ENCODE measurements at places on chromosomes 7 and 10.

DNA sequence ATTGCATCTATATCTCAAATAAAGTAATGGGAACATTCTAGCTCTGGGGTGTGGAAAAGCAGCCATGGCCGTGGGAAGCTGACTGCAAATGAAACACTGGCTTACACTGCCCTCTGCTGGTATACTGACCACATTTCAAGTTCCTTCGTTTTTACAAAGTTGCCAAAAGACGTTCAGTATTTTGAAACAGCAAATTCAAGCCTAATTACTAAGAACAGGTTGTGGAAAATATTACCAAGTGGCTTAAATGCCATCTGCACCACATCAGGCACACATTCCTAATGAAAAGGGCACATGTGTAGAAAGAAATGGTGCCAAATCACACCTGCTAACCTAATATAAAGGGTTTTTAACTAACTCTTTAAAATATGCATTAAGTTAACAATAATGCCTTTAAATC is 83.9 kb downstream of the JAZF1 start:
- DNase-seq, result peak; percentile 65

- no peak for DNase-seq
These were observed 223.6 kb downstream of the PHTF2 start for GRCh38 chr7:78022165-78022564.

DNA sequence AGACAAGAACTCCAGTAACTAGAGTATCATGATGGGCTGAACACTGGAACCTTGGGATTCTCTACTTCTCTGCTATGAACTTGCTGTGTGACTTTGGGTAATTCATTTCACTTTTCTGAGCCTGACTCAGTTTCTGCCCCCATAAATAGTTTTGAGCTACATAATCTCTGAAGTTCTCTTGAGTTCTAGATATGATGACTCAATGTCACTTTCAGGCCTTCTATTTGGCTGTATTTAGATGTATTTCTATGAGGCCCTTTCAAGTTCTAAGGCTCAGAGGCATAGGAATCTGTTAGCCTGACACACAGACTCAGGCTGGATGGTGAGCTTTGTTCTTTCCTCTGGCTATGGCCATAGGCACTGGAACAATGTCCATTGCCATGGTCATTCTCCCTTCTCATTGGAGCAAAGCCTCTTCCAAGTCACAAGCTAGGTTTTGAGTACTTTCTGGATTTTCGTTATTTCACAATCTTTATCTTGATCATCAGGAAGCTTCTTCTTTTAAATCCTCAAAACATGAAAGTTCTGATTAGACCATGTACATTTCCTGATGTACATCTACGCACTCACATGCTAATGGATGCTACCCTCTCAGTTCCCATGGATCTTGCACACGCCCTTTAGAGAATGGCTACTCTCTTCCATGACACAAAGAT is 101.6 kb downstream of the TES start:
- DNase-seq, result no peak

DNA sequence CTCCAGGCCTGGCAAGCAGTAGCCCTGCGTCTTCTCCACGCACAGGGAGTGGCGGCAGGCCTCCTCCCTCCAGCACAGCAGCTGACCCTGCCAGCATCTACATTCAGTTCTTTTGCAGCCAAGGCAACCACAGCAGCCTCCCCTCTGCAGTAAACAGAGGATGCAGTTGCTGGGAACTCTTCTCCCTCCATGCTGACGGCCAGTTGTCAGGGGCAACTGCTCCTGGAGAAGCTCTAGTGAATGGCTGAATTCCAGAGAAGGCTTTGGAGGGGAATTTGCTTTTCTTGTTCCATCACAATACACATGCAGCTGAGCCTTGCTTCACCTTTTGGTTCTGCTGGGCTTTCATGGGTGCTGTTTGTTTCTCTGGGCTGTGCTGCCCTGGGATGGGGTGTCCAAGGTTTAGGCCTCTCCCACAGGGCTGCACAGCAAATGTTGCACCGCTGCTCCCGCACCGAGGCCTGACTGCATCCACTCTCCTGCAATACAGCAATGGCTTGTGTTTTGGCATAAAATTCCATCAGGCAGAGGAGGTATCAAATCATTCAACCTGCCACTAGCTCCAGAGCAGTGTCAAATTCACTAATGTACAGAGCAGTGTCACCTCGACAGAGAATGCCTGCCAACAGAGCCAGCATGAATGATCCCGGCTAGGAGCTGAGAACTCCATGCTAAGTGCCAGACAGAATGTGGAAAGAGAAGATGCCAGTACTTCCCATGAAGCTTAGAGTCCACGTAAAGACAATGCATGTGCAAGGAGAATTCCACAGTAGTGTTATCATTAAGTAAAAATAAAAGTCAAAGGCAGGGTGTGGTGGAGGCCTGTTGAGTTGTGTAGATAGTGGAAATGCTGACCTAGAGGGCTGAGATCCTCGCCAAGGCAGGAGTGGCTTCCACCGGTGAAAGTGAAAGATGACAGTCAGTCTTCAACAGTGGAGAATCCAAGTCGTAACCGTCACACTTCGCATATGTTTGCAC is 399.6 kb downstream of the DPP6 start:
- DNase-seq, result no peak

DNA sequence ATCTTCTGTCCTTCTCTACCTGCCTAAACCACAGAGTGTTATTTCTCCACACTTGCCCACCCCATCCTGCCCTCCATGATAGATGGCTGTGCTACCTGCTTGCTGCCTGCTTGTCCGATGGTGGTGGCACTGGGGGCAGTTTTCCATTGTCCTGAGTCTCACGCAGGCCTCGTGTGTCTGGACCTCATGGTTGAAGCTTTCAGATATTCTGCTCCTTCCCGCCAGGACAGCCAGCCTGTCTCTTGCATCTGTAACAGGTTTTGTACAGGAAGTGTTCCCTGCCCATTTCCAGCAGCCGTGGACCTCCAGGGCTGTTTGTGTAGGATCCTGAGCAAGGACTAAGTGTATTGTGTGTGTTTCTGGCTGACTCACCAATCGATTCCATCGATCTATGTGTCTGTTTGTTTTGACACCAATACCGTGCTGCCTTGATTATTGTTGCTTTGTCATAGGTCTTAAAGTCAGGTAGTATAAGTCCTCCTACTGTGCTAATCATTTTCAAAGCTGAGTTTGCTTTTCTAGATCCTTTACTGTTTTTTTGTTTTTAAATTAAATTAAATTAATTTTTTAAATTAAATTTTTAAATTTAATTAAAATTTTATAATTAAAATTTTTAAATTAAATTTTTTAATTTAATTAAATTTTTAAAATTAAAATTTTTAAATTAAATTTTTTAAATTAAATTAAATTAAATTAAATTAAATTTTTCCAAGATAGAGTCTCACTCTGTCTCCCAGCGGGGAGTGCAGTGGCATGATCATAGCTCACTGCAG is 8.5 kb downstream of the IL15RA start:
- DNase-seq, result no peak

DNA sequence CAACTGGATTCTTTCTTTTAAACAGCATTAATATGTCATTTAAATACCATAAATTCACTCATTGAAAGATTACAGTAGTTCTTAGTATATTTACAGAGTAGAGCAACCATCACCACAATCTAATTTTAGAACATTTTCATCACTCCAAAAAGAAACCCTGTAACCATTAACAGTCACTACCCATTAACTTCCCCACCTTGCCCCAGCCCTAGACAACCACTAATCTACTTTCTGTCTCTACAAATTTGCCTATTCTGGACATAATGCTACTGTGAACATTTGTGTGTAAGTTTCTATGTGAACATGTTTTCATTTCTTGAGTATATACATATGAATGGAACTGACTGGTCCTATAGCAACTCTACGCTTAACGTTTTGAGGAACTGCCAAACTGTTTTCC is 42.4 kb downstream of the P4HA1 start:
- no peak for DNase-seq

DNA sequence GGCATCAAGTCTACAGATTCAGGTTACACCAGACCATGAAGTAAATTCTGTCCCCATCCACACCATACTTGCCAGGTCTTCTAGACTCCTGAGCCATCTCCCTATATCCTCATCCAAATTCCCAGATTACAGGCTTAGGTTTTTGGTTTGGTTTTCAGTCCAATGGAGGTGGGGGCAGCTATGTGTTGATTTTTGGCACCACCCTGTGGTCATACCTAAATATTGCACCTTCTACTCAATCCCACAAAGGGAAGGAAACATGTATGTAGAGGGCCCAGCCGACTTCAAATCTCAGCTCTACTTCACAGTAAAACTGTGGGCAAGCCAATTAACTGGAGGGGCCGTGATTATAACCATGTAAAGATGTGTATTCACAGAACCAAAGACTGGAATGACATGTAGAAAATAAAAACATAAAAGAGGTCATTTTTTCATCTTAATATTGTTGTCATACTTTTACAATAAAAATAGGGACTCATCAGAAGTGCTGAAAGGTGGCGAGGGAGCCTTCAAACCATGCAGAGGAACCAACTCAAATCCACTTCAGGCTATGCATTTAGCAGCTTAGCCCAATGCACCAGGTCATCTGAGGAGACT is 19.8 kb downstream of the ERCC6 start:
- DNase-seq, result peak; percentile 42

DNA sequence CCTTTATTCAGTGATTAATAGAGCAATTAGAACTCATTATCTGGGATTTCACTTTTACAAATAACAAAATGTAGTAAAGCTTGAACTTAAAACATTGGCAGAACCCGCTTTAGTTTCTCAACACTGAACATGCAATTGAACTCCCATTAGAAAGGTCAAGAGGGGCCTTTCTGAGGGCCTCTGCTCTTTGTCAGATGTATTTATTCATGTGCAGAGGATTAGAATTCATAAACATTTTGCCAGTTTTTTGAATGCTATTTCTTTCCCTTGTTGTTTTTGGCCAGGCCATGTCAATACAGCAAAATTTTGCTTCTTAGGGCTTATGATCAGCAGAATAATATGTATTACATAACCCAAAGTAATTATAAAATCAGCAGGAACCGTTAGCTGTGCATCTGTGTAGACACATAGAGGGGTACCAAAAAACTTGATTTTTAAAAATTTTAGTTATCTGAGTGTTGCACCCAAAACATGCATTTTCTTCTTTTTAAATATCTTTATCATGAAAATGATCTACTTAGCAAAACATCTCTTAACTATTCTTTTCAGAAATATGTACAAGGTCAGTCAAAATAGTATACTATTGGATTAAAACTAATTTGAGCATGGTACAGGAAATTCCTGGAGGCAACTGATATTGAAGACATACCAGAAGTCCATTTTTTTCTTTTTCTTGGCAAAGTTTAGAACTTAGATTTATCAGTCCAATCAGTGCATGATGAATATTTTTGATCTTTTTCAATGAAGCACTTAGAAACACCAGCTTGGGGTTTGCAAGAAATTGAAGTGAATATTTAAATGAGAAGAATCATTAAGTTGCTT is 177.5 kb downstream of the TWIST1 start:
- DNase-seq, result no peak

DNA sequence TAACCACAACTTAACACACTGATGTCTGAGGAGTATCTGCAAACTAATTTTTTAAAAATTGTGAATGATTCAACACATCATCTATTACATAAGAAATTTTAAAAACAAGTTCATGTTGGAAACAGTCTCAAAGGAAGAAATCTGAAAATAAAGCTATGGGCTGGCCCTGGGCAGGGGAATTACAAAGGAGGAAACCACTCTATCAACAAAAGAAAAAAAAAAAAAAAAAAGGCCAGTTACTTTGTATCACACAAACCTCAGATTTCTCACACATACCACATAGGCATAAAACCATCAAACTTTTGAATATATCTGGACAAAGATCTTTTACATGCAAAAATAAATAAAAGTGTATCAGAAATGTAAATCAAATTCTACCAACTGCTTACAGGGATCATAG is 20.8 kb downstream of the TIAL1 start:
- DNase-seq, result no peak

- no peak for DNase-seq
These were observed 17.9 kb downstream of the SH3PXD2A start for GRCh38 chr10:103837370-103838069.

DNA sequence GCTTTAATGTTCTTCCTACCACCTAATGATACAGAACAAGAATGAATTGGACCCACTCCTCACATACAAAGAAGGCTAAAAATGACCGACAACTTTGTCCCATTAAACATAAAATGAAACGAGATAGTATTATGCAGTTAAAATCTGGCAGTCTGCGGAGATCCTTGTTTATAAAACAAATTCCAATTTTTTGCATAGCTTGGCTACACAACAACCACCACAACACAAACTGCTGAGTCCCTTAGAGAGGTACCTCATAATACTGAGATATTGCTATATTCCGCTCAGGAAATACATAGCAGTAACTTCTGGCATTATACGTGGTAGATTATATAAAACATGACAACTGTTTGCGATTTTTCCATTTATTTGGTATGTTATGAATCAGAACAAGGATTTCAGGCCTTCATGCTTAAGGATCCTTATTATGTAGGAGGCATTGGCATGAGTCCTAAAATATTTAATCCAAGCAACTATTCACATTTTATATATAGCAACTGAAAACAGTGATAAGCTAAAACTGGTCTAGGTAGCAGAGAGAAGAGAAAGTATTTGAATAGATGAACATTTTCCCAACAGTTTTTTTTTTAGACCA is 96.0 kb downstream of the ANK3 start:
- no peak for DNase-seq

DNA sequence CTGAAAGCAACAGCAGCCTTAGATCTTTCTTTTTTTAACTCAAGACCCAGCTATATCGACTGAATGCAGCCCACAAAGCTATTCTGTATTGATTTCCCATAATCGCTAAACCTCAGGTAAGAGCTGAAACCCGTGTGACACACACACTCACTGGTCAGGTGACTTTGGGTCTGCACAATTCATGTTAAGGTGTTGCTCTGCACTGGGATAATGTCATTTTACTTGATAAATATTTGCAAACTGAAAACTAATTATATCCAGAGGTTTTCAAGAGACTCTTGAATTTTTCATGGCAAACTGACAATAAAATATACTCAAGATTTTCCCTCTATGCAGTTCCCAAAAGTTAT is 33.1 kb downstream of the SCRN1 start:
- DNase-seq, result no peak

DNA sequence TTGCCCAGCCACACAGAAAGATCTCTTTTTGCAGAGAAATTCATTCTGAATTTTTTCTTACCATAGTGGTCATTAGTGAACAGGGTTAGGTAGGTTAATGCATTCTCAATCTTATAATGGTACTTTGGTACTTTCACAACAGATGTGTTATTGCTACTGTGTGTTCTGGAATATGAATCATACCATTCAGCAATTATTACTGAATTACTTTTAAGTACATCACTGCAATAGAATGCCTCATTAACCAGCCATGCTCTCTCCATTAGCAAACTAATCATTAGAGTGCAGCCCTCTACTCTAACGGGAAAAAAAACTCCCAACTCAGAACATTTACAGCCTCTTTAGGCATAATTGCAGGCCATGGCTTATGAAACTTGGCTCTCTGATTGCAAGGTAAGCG is 102.1 kb downstream of the DOCK4 start:
- no peak for DNase-seq

DNA sequence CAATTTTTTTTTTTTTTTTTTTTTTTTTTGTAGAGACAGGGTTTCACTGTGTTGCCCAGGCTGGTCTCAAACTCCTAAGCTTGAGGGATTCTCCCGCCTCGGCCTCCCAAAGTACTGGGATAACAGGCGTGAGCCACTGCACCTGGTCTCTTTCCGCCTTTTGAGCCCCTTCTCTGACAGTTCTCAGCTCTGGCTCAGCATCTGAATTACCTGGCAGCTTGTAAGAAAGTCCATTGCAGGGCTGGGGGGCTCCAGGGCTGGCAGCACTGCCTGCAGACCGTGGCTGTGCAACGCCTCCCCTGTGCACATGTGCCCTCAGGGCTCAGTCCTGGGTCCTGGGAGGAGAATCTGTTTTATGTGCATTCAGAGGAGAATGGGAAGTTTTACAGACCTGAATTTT is 37.6 kb downstream of the VWA2 start:
- no peak for DNase-seq

Data from GM10248 (cell line).